ENCODE measurements at places on chromosomes 2 and 18. TPM values are rescaled to one million over a fixed set of nuclear protein-coding genes. Genes with fewer than 3 reads are reported as not detected.

The CD207 gene
- not detected for polyA plus RNA-seq

DNA sequence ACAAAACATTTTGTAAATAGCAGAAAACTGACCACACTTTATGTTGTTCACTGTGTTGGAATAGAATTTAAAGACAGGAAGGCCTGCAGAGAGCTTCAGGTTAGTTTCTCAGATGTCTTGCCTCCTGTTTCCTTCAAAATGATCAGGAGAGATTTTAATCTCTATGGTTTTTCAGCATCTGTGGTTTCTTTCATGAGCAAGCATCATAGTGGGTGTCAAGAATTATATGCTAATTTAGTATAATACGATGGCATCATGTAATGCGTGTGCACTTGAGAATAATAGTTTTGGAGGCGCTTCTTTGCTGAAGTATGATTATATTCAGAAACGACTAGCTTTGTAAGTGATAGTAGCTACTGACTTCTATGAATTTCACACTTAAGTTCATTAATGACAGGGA lies 149.9 kb downstream of the PLCL1 start:
- DNase-seq = no peak

- peak; percentile 88 for DNase-seq
Observed at GRCh38 chr2:195657634-195658540, 861 bp downstream of the SLC39A10 start.

- DNase-seq = no peak
Observed at GRCh38 chr2:48397281-48397680, 132.7 kb upstream of the STON1 start.

DNA sequence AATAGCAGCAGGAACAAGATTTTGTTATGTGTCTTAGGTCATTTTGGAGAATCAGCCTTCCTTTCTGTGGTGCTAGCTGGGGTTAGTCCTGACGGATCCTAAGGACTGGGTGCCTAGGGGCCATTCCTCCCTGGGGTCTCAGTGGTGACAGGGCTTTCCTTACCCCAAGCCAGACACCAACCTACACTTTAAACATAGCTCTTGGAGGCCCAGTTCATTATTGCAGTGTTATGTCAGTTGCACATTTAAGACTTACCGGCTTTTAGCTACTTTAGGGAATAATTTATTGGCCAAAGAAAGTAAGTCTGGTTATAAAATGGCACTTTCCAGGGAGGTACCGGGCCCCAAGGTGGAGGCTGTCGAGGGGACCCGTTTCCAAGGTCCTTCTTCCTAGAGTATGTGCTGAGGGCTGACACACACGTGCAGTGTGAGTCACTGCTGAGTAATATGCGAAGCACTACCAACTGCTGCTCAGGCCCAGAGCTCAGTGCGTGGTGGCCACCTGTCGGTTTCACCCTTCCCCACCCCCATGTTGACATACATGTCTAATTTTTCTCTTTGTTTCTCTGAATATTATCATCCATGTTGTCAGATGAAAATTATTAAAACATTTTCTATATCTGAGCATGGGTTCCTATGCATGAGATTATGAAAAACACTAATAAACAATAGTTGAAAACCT lies 37.0 kb upstream of the GRHL1 start:
- no peak for DNase-seq

The ANKRD29 gene
- polyA plus RNA-seq = 4.2 TPM

GRCh38 chr18:27109451-27109850 lies 75.7 kb downstream of the CHST9 start:
- DNase-seq = no peak

- DNase-seq = no peak
Observed at GRCh38 chr2:101255501-101255900, 2.8 kb downstream of the CNOT11 start.

The DIPK1C gene
- not detected for polyA plus RNA-seq

- DNase-seq = peak; percentile 98
Observed at GRCh38 chr2:11743846-11744553, 2.4 kb upstream of the LPIN1 start.

Measured in sigmoid colon (tissue), 7 donors.